ENCODE measurements at places on chromosomes 7 and 10. TPM values are rescaled to one million over a fixed set of nuclear protein-coding genes. Genes with fewer than 3 reads are reported as not detected.
A peak's percentile ranks its signal among the peaks of the same experiment; 100 is the strongest.

PDK4 gene
- 316 TPM for total RNA-seq

C10orf62 gene
- 1.2 TPM for total RNA-seq

DNA sequence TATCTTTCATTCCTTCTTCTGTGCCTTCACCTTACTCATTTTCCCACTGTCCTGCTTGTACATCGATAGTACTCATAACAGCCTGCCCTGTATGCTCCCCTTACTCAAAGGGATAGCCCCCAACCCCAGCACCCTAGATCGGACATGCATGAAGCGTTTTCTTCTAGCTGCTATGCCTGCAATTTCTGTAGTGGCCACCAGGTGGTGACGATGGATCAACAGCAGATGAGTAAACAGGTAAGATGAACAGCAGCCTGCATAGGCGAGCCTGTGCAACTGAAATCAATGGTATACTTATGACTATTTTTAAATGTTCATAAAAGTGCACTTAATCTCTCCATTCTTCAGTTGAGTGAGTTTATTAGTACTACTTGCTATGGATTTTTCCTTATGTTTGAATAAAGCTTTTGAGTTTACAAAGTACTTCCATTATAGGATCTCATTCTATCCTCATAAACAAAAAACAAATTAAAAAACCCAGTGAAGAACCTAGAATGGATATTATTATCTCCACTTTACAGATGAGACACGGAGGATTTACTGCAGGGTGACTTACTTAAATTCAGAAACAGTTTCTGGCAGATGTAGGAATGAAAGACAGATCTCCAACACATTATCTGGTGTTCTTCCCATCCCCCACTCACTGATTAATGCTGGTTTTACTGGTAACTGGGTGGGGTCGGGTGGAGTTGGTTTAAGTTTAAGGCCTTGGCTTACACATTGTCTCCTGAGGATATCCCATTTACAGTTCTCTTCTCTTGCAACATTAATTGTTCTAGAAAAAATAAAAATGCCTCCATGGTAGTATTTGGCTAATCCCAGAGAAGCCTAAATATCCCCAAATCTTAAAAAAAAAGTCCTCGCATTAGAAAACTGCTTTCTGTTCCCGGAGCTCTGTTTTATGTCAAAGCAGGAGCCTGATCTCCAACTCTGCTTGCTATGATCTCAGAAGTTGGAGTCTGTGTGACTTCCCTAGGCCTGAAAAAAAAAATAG, 222.1 kb downstream of the GLI3 start:
- no peak for DNase-seq

STOX1 gene
- not detected for total RNA-seq

GRCh38 chr10:95513941-95514392, 47.2 kb downstream of the SORBS1 start:
- peak; percentile 45 for DNase-seq

- DNase-seq, result no peak
These were observed 453.2 kb downstream of the GRM8 start for GRCh38 chr7:126799541-126799940.

- DNase-seq, result no peak
These were observed 10.9 kb downstream of the NPFFR1 start for GRCh38 chr10:70272925-70273316.

GLI3 gene
- total RNA-seq, result 3.4 TPM

DNA sequence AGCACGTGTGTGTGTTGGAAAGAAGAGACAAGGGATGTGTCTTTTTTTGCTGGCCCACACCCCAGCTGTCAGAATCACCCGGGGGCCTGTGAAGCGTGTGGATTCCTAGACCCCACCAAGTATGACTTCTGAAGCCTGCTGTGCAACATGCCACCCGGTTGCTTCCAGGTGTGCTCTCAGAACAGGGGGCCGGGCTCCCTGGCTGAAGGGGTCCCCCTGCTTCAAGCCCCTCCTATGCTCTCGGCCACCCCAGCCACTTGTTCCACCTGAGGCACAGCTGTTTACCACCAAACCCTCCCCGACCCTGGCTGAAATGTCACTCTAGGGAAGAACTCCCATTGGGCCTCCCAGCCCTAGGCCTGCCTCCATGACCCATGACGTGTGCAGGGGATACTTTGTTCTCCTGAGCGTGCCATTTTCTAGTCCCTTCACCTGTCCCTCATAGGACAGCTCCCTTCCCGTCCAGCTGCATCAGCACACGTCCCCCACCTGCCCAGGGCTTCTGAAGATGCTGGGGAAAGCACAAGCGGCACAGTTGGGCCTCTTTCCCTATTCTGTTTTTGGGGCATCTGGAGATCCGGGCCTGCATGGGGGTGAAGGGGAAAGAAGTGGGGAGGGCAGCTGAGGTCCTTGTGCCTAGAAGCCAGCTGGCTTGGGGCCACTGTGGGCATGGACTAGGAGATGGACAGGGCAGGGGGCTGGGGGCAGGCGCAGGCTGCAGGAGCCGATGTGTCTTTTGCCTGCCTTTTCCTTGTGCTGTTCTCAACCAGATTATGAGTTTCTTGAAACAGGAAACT, 33.3 kb downstream of the CRHR2 start:
- DNase-seq, result no peak

GRCh38 chr7:149772241-149772955, 990 bp downstream of the ZNF467 start:
- no peak for DNase-seq

GRCh38 chr10:13315361-13315760, 15.5 kb upstream of the PHYH start:
- DNase-seq, result no peak

GRCh38 chr7:33559324-33559710, 346.0 kb upstream of the BMPER start:
- DNase-seq, result no peak

PON3 gene
- total RNA-seq, result not detected

PILRB gene
- total RNA-seq, result 88.4 TPM

GRCh38 chr10:5445006-5445405, 32.6 kb downstream of the NET1 start:
- no peak for DNase-seq

DNA sequence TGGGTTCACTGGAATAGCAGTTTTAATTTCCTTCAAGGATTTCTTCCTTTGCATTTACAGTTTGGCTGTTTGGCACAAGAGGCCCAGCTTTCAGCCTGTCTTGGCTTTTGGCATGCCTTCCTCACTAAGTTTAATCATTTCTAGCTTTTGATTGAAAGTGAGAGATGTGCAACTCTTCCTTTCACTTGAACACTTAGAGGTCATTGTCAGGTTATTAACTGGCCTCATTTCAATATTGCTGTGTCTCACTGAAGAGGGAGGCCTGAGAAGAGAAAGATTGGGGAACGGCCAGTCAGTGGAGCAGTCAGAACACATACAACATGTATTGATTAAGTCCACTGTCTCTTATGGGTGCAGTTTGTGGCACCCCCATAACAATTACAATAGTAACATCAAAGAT, 33.9 kb downstream of the PTTG1IP2 start:
- no peak for DNase-seq

DNA sequence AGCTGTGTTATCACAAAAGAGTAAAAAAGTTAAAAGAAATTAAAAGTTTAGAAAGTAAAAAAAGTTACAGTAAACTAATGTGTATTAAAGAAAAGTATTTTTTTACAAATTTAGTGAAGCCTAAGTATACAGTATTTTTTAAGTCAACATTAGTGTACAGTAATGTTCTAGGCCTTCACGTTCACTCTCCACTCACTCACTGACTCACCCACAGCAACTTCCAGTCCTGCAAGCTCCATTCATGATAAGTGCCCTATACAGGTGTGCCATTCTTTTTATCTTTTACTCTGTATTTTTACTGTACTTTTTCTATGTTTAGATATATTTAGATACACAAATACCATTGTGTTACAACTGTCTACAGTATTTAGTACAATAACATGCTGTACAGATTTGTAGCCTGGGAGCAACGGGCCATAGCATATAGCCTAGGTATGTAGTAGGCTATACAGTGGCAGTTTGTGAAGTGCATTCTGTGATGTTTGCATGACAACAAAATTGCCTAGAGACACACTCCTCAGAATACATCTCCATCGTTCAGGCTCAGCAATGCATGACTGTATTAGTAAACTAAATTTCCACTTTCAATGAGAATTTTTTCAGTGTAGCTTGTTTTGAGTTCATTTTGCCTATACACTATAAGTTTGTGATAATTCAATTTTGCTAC, 539.9 kb upstream of the C7orf33 start:
- DNase-seq, result no peak

STEAP4 gene
- 286 TPM for total RNA-seq

DNA sequence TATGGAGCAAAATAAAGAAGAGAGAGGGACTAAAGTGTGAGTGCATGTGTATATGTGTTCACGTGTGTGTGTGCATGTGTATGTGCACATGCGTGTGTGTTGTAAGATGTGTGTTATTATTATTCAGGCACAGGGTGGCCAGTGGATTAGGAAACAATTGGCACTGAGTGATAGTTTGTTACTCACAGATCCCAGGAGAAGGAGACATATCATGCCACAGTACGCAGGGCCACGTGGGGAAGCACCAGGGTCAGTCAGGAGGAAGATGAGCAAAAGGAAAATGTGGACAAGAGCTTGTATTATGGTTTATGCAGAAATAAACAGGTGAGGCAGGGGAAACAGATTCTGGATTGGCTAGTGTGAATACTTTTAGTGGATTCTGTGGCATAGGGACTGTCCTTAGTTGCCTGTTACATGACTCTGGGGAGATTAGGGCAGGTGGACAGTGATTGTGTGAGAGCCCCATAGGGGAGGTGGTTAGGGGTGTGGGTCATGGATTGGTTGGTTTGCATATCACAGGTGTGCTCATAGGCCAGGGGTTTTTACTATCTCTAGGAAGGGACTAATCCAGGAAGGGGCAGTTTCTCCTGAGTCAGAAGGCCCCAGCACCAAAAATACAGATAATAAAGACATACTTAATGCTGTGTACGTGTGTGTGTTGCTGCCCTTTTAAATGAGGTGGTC, 90.0 kb downstream of the PLXDC2 start:
- no peak for DNase-seq

DNA sequence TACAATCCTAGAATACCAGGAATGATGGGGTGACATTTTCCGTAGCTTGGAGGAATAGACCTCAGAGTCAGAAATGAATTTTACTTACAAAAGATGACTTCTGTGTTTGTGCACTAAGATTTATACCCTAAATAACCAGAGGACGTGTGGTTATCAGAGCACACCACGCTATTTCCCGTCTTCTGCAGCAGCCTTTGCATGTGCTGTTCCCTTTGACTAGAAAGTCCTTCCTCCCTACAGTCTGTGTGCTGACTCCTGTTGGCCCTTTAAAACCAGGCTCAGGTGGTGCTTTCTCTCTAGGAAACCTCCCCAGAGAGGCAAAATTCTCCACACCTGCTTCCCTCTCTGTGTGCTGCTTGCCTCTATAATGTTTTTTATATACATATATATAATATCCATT, 73.3 kb upstream of the SMNDC1 start:
- DNase-seq, result no peak

NEUROD6 gene
- not detected for total RNA-seq

GRCh38 chr10:93977442-93977841, 16.3 kb upstream of the PLCE1 start:
- DNase-seq, result no peak

- no peak for DNase-seq
These were observed 214.1 kb upstream of the FAM3C start for GRCh38 chr7:121610243-121610642.

DNA sequence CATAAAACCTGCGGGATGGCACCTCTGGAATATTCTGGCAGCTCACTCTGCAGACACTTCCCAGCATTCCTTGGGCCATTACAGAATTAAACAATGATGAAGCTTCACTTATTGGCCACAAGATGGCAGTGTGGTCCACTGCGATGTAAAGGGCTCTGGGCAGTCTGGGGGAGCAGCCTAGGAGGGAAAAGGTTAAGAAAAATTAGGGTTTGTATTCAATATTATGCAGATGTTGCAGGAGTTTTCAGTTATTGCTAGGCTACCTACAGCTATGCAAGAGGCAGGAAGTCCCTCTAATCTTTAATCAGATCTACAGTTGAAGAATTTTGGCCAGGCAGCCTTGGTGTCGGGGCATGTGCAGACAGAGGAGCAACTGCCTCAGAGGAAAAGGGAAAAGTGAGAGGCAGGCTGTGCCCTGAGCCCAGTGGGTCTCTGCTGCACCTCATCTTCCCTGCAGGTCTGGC, 233.2 kb upstream of the PRSS1 start:
- no peak for DNase-seq

LEP gene
- not detected for total RNA-seq

DNA sequence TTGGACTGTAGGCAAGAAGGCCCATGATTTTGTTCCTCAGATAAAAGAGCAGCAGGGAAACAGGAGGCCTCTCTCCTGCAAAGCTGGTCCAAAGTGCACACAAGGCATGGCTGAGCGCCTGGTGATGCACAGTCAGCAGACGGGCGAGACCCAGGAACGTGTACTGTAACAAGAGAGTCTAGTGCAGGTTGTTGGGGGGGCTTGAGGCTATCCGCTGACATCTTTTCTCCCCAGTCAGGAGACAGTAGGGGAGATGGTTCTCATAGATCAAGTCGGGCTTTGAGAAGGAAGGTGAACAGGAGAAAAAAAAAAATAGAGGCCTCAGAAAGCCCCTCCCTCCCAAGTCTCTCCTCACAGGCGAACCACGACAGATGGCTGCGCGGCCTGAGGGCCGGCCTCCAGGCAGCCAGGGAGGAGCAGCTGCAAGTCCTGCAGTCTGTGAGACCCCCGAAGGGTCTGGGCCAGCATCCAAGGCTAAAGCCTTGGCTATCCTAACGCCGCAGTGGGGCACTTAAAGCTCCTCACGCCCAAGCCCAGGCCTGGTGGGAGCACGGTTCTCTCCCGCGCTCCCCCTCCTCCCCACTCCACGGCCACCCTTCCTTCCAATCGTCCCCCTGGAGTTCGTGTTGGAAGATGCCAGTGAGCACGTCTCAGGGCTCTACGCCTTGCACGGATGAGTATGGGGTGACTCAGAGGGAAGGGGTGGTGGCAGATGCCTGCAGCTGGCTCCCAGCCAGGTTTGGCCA, 68.3 kb downstream of the PRKAG2 start:
- DNase-seq, result no peak

- no peak for DNase-seq
These were observed 8.7 kb downstream of the ARL3 start for GRCh38 chr10:102705531-102705930.

CALML3 gene
- not detected for total RNA-seq

GRCh38 chr10:17435187-17435586, 19.2 kb downstream of the ST8SIA6 start:
- DNase-seq, result no peak

GRCh38 chr7:82722946-82723345, 279.4 kb upstream of the CACNA2D1 start:
- DNase-seq, result no peak

HOXA5 gene
- total RNA-seq, result 0.35 TPM

GRCh38 chr7:156158213-156158612, 345.9 kb upstream of the SHH start:
- no peak for DNase-seq

UBE2H gene
- 136 TPM for total RNA-seq

DNA sequence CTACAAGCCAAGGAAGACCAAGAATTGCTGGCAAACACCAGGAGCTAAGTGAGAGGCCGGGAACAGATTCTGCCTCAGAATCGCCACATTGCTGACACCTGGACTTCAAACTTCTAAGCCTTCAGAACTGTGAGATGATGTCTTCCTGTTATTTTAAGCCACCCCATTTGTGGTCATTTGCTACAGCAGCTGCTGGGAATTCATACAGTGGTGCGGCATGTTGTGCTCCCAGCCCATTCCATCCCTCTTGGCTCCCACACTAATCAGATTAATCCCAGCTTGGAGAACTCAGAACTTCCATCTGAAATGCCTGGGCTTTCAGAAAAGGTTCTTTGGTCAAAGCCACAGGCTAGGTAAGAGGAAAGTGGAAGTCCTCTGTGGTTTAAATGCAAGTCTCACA, 24.9 kb downstream of the TCAF1 start:
- no peak for DNase-seq

HYAL4 gene
- total RNA-seq, result not detected

DMBT1 gene
- total RNA-seq, result not detected

ZNF467 gene
- 7.4 TPM for total RNA-seq

GRCh38 chr10:129483430-129484010, 16.5 kb downstream of the MGMT start:
- no peak for DNase-seq
